ENCODE measurements at places on chromosomes 7 and 10.

- DNase-seq = no peak
Observed at GRCh38 chr7:102069931-102070629, 216.6 kb upstream of the SH2B2 start.

DNA sequence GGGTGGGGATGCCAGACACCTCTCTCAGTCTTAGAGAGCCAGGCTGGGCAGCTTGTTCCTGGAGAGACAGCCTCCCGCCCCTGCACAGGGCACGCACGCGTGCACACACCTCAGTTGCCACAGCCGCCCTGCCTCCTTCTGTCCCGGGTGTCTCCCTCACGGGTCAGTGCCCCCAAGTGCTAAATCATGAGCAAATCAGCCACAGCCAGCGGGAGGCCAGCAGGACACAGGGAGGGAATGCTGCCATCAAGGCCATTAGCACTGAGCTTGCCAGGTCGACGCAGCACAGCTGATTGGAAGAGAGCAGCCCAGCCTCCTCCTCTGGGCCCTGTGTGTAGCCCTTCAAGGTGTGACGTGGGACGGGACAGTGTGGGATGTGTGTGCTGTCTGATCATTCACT lies 130.4 kb downstream of the CDH23 start:
- no peak for DNase-seq

- DNase-seq = no peak
Observed at GRCh38 chr10:132169766-132170560, 16.8 kb upstream of the DPYSL4 start.

- no peak for DNase-seq
Observed at GRCh38 chr7:34322841-34323240, 335.2 kb upstream of the NPSR1 start.

GRCh38 chr7:116754186-116754585 lies 82.2 kb downstream of the MET start:
- DNase-seq = no peak

DNA sequence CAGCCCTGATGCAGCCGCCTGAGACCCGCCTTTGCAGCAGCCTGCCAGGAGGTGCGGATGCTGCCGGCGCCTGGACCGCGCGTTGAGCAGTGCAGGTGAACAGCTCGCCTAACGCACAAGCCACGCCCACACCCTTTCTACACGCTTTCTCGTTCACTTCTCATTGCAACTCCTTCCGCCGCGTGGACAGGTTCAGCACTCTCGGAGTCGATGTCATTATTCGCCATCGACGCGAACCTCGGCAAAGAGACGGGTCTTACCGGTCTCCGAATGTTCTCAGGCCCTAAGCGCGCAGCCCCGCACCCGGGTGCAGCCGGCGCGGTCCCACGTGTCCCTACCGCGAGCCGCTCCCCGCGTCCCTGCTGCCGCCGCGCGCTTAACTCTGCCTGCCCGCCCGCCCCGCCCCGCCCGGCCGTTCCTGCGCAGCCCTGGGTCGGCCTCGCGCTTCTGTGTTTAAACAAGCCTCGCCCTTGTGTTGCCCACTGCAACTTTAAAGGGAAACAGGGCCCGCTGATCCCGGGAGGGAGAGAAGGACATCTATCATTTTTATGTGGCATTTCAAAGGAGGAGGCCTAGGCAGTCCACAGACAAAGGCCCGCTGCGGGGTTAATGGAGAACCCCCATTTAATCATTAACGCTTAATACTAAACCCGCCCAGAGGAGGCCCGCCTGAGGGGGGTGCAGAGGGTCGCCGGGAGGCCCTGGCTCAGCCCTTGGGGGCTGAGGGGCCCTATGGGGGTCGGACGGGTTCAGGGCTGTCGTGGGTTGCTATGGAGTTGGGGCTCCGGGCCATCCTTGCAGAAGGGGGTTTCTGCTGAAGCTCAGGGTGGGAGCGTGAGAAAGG lies 128.5 kb downstream of the WDR11 start:
- peak; percentile 71 for DNase-seq

GRCh38 chr10:48305905-48306264 lies 592 bp upstream of the MAPK8 start:
- DNase-seq = no peak

- DNase-seq = no peak
Observed at GRCh38 chr7:28654110-28654509, 241.8 kb downstream of the CREB5 start.

GRCh38 chr10:84531396-84531795 lies 203.0 kb downstream of the CCSER2 start:
- DNase-seq = no peak

- DNase-seq = no peak
Observed at GRCh38 chr7:98229991-98230745, 18.9 kb downstream of the BHLHA15 start.

DNA sequence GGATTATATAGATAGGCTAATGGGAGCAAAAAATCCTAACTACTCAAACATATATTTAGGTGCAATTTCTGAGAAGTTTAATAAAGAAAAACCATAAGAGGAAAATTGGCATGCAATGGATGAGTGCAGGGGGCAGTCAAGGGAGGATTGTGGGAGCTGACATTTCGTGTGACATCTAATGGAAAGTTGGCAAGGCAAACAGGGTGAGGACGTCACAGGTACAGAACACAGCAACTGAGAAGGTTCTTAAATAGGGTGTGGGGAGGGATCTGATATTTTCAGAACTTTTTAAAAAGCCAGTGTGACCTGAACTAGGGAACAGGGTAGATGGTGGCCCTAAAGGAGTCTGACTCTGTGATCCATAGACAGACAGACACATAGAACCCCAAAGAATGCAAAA lies 194.9 kb upstream of the GLI3 start:
- DNase-seq = no peak

DNA sequence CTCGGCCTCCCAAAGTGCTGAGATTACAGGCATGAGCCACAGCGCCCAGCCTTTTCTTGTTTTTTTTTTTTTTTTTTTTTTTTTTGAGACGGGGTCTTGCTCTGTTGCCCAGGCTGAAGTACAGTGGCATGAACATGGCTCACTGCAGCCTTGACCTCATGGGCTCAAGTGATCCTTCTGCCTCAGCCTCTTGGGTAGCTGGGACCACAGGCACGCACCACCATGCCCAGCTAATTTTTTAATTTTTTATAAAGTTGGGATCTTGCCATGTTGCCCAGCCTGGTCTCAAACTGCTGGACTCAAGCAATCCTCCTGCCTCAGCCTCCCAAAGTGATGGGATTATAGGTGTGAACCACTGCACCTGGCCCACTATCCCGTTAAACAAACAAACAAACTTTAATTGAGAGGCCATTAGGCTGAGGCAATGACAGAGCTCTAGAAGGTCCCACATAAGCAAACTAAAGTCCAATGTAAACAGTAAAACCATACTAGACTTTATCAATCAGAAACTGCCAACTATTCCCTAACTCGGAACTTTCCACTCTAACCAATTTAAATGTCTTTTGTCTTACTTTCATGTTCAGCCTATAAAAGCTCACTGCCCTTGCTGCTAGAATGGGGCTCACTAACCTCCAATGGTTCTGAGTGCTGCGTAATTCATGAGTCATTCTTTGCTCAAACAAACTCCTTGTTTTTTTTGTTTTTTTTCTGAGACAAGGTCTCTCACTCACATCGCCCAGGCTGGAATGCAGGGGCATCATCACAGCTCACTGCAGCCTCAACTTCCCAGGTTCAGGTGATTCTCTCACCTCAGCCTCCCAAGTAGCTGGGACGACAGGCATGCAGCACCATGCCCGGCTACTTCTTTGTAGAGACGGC lies 1.9 kb downstream of the DHX32 start:
- DNase-seq = no peak

DNA sequence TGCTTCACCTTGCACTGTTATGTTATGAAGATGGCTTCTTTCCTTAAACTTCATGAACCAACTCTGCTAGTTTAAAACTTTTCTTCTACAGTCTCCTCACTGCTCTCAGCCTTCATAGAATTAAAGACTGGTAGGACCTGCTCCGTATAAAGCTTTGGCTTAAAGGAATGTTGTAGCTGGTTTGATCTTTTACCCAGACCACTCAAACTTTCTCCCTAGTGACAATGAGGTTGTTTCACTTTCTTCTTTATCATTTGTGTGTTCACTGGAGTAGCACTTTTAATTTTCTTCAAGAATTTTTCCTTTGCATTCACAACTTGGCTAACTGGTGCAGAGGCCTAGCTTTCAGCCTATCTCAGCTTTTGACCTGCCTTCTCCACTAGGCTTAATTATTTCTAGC lies 316.4 kb upstream of the RNF32 start:
- DNase-seq = no peak

- peak; percentile 76 for DNase-seq
Observed at GRCh38 chr7:90595801-90596670, at the start of gene CDK14. Gene CDK14 (plus strand): TSS chr7:90596321. CDS start chr7:90596628, 307 bp downstream.

GRCh38 chr7:127885843-127886242 lies 145.4 kb downstream of the LRRC4 start:
- DNase-seq = no peak

DNA sequence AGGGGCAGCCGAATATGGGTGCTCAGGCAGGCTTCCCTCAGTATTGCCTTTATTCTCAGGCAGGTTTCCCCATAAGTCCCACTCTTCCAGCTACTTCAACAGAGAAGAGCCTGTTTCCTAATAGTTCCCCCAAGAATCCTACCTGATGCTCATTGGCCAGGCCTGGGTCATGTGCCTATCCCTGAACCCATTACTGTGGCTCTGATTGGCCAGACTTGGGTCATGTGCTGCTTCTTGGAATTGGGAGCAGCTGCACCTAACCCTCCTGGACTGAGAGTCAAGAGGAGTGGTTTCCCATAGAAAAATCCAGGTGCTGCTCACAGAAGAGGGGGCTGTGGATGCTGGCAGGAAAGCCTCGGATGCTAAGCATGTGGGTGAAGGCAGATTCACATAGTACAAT lies 21.7 kb downstream of the OPALIN start:
- no peak for DNase-seq

- no peak for DNase-seq
Observed at GRCh38 chr7:6243168-6243567, 29.3 kb downstream of the CYTH3 start.

DNA sequence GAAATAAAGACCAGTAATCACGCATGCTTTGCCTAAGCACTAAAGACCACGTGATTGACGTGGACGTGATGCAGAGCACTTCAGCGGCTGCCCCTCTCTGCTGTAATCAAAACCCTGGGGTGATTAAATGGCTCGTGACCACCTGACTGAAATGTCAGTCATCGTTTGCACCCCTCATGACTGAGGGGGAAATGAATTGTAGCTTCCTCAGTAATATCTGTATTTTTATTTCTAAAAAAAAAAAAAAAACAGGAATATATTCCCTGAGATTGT lies 148.1 kb upstream of the RSU1 start:
- no peak for DNase-seq

DNA sequence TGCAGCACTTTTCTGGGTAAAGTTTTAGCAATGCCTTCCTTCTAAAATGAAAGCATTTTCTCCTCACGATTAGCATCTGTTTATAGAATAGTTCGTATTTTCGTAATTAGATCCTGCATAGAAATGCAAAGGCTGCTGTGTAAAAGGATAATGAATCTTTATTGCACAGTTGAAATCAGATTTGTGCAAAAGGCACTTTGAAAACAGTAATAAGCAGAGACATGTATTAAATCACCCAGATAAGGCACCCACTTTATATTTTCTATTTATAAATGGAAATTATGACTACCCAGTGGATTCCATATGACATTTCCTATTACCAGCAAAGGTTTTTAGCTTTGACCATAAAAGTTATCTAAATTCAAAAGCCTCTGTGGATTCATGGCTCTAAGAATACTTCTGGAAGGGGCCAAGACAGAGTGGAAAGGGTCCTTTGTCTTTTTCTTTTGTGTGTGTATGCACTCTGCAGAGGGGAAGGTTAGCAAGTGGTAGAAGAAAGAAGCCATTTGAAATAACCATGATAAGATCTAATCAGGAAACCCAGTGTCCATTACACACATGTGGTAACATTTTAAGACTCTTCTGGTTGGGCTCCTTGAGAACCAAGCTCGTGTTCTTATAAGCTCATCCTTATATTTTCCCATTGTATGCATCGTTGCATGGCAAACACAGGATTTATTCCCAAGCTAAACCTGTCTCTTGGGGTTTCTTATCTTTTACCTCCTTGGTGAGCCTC lies 612.1 kb downstream of the AUTS2 start:
- no peak for DNase-seq

- peak; percentile 19 for DNase-seq
Observed at GRCh38 chr7:142925413-142925812, 8.1 kb downstream of the TRPV5 start.

DNA sequence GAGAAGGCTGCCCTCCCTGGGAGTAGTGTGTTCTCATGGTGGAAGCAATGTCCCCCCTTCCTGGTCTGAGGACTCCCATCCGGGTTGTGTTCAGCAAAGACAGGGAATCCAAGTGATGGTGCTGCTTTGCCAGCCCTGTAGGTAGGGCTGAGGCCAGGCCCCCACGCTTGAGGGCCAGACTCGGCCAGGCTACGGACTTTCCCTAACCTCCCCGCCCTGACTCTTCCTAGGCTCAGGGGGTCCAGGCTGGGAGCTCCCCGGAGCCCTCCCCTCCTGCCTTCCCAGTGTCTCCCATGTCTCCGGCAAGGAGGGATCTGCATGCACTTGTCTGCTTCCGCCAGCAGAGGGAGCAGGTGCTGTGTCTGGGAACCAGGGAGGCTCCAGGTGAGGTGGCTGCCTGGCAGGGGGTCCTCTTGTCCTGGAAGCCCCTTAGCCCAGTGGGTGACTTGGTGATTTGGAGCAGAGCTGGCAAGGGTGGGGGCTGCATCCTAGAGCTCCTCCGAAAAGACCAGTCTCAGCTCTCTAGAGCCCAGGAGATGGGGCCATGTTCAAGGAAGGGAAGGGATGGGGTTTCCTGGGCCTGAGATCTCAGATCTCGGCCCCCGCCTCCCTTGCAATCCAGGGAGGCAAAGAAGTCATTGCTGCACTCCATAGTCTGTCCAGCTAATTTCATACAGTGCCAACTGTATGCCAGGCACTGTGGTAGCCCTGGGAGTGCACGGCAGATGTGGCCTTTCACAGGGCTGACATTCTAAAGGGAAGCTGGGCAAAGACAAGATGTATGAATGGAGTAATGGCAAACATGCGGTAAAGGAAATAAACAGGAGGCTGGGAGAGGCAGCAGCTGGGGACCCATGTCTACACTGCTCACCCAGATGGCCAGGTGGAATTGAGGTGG lies 20.3 kb upstream of the SFRP5 start:
- peak; percentile 77 for DNase-seq

DNA sequence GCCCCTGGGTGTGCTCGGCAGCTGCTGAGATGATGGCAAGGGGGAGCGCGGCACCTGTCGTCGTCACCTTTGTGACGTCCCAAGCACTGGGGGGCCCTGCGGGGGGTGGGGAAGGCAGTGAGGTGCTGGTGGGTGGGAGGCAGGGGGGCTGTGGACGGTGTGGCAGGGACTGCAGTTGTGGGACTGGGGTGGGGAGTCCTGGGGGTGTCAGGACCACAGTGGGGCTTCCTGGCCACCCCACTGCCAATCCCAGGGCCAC lies 82.2 kb downstream of the DNAJB6 start:
- DNase-seq = no peak

- no peak for DNase-seq
Observed at GRCh38 chr10:28986117-28986792, 302.6 kb upstream of the LYZL1 start.

DNA sequence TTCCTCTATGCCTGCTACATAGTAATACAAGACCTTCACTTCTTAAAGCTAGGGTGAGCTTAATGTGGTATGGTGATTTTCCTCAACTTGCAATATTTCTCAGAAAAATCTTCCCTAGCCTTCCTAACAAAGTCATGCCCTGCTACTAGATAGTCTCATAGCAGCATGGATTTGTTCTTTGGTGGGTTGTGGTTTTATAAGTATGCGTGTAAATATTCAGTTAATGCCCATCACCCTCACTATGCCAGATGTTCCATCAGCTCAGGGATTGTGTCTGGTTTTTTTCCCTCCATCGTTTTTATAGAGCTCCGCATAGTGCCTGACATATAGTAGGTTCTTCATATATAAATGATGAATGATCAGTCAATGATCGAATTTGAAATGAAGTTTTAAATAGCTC lies 182.8 kb downstream of the CREB5 start:
- no peak for DNase-seq

Measured in HuH-7 (cell line).